NCI-H1105 (cell line): ENCODE measurements at places on chromosomes 11 and 22.
A peak's percentile ranks its signal among the peaks of the same experiment; 100 is the strongest.

DNA sequence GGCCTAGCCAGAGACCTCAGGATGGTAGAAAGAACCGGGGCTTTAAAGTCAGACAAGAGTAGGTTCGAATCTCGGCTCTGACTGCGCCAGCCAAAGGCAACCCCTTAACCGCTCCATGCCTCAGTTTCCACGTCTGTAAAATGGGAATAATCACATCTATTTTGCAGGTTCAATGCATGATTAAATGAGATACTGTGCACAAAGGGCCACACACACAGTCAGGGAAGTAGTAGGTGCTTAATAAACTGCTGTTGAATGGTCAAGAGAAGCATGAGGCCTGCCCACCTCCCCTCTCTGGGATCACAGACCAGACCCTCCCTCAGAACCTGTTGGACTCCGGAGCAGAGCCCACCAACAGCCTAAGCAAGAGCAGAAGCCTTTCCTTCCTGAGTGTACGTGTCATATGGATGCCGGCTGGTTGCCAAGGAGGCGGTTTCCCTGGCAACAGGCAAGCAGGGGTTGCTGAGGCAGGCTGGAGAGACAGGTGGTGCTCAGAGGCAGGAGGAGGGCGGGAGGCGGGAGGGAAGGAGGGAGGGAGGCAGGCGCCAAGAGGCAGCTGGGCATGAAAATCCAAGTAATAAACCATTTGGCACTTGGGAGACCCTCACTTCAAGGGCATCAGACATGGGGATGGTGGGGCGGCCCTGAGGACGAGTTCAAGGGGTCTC is 43.9 kb downstream of the NFAM1 start:
- DNase-seq: peak; percentile 94

DNA sequence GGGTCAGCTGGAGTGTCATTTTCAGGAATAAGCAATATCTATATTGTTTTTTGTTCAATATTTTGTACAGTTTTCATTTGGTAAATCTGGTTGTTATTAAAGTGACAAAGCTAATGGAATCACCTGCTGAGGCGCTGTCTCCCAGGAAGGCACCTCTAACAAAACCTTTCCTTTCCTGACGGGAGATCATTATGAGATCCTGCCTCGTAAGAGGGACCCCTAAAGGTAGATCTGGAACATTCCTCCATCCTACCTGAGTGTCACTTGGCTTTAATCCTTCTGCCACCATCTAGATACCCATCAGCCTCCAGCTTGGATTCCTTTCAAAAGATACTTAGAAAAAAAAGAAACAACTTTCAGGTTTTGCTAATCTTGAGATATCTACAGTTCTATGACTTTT is 157.7 kb downstream of the FAT3 start:
- no peak for DNase-seq

DNA sequence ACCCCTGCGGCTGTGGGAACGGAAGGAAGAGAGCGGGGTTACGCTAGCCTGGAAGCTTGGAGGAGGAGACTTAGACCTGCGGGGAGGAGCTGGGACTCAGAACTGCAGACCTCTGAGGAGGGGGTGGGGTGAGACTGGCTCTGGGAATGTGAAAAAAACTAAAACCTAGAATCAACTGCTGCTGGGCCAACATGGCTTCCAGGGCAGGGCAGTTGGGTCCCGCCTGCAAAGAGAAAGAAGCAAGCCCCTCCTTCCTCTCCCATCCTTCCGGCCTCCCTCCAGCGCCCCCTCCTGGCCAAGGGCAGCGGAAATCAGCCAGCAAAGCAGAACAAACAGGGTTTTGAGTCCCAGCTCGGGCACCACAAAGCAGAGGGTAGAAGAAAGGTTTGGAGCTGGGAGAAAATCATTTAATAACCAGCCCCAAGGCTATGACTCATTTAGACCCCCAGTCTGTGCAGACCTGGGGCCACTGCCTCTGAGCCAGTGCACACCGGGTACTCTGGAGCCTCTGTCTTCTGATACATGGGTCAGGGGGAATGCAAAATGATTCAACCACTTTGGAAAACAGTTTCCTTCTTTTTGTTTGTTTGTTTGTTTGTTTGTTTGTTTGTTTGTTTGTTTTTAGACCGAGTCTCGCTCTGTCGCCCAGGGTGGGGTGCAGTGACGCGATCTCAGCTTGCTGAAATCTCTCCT is 7.3 kb upstream of the NCF4 start:
- peak; percentile 4 for DNase-seq

GRCh38 chr11:2107941-2108630 is 31.1 kb downstream of the IGF2 start:
- DNase-seq: no peak

DNA sequence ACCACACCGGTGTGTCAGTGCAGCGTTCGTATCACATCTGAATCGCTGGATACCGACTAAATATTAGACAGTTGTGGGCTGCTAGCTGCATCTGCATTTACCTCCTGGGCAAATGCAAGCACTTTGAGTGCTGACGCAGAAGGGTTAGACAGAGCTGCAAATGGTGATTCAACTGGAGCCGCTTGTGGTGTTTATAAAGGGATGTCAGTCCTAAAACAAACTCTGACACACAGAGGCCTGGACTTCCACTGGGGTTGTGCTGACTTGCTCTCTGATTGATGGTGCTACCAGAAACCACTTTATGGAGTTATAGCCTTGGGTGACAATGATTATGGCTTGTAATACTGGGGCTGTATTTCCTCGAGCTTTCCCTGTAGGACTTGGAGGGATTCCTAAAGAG is 374.4 kb downstream of the NTM start:
- DNase-seq: no peak

DNA sequence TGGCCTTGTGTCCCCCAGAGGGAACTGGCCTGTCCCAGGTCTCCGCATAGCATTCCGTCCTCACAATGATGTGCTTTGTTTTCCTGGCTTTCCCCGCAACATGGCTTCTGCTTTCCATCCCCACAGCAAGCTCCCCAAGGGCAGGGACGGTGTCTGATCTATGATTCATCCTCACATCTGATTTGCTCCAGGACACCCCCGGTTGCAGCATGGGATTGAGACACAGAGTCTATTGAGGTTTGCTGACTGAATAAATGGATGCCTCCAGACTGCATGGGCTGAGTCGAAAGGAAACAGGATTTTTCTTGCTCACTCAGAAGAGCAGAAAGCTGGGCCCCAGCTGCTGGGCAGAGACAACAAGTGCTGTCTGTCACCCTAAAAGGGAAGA is 40.2 kb downstream of the LMO1 start:
- DNase-seq: no peak

DNA sequence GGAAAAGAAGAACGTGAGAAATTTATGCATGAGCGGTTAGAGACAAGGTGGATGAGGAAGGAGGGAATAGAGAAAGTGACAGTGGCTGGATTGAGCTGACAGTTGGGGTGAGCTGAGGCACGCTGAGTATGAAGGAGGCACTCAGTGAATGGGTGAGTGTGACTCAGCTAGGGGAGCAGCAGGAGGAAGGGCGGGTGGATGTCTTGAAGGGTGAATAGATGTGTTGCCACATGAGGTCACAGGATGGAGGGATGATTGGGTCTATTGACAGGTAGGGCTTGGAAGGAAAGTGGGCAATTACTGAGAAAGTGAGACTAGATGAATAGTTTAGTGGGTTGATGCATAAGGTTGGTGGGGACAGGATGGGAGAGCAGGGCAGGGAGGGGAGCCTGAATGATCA is 8.0 kb downstream of the IFITM10 start:
- no peak for DNase-seq

DNA sequence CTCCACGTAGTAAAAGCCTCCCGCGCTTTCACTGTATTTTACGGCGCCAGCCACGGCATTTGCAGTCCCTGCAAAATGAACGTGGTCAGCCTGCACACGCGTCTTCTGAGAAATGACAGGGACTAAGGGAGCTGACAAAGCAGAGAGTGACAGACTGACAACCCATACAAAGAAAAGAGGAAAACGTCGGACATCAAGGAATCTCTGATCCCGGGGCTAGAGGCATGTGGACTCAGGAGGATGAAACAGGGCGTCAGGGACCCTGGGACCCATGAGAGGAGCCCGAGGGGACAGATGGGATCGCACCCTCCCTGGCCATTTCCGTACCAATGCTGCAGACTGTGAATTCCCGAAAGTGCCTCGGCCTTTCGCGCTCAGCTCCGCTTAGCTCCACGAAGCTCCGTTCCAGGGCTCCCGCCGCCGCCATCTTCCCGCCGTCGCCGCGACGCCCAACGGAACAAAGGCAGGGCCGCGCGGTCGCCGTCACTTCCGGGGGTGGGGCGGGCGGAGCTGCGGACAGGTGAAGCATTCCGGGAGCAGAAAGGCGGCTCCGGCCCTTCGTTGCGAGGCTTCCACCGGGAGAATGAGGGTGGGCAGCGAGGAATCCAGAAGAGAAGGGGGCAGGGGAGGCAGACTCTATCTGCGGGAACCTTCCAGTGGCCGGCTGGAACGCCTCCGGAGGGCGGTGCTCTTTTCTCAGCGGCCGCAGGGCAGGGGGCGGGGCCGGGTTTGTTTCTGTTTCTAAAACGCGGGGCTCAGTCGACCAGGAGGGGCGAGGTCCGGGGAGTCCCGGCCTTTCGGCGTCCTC is at the start of gene NUP160:
NUP160 (minus strand) TSS at position 459 of the 808 bp plus-strand sequence; CDS start at position 427, 32 bp downstream.
- DNase-seq: peak; percentile 73
